ENCODE measurements at places on chromosomes 11 and 22.

- DNase-seq, result no peak
These were observed 16.1 kb upstream of the ARHGEF17 start for GRCh38 chr11:73291781-73292524.

GRCh38 chr22:22230438-22230837 lies 14.1 kb upstream of the VPREB1 start:
- DNase-seq, result no peak

DNA sequence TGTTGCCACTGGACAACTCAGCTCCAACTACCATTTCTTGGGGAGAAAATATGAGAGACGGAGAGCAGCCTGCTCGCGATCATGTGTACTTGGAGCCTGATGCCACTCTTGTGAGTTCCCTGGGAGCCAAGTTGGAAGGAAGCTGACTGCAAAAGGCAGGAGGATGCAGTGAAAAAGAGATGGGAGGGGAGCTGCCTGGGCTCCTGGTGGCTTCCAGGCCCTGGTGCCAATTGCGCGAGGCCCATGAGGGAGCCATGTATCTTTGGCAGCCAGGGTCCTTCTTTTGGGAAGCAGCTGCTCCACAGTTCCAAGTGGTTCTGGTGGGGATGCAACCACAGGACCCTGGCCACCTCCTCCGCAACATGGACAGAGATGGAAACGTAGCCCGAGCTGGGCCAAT lies 11.1 kb downstream of the C11orf91 start:
- DNase-seq, result no peak

DNA sequence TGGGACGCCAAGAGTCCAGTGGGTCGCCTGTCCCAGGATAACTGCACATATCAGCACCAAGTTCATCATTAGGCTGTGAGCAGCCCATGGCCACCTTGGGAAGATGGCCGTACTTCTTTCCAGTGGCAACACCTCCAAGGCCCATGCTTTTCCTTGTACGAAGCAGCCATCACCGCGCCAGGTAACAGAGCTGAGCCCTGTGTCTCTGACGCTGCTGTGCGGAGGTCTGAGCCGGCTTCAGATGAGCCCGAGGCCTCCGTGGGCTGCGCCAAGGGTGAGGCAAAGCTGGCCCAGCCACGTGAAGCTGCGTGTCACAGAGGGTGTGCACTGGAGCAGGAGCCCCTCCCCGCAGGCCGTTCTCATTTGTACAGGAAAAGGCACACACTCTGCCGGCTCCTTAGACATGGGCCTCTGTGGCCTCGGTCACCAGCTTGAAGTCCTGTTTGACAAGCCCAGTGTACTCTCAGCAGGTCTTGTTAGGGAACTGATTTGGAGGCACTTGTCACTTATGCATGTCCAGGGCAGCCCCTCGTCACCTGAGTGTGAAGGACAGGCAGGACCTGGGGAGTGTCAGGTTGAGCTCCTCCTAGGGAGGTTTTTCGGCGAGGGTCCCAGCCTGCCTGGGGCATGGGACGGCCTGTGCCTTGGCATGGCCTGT lies 401.5 kb downstream of the TBC1D22A start:
- DNase-seq, result no peak

DNA sequence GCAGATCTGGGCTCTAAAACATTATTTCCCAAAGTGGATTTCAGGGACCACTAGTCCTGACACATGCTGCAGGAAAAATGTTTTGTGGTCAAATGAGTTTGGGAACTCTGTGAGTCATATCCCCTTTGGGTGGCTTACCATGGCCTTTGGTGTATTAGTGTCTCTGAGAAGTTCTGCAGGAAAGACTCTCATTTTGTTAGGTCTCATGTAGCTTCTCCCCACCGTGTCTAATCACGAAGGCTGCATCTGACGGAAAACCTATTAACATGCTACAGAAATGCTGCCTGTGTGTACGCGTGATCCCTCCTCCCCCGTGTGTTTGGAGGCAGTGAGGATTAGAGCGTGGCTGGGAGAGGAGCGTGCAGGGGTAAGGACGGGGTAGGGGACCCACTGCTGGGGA lies 191.7 kb downstream of the ST3GAL4 start:
- DNase-seq, result no peak

DNA sequence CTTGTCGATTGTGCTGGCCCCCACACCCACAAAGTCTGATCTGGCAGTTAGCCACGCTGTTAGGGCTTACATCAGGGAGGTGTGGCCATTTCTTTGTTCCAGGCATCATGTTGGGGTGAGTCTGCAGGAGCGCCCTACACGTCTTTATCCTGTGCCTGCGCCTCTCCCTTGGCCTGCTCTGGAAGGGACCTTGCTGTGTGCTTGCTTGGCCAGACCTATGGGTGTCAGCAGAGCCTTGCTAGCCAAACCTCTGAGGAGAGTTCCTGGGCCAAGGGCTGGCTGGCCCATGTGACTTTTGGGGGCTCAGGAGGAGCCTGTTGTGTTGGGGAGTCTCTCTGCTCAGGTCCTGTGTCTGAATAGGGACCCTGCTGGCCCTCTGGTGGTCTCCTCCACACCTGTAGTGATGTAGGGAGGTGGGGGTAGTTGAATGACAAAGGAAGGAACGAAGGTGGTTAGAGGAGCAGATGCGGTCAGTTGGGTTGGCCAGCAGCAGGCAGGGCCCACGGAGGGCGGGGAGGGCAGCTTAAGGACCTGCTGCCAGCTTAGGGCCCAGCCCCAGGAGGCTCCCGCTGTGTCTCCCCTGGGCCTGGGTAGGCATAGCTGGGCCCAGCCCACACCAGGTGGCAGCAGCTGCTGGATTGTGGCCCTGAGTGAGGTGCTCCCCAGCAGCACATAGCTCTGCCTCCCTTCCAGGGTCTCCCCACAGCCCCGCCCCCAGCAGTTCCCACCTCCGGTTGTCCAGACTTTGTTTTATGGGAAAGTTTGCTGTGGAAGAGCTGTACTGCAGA lies 7.9 kb downstream of the PPIL2 start:
- DNase-seq, result no peak

- no peak for DNase-seq
These were observed 88.2 kb downstream of the SHANK2 start for GRCh38 chr11:71164186-71164585.

DNA sequence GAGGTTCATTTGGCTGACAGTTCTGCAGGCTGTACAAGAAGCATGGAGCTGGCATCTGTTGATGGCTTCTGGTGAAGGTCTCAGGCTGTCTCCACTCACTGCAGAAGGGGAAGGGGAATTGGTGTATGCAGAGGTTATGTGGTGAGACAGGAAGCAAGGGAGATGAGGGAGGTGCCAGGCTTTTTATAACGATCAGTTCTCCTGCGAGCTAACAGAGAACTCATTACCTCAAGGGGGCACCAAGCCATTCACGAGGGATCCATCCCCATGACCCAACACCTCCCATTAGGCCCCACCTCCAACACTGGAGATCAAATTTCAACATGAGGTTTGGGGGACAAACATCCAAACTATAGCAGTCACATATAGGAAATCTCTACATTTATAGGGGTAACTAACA lies 38.7 kb upstream of the E2F8 start:
- no peak for DNase-seq

DNA sequence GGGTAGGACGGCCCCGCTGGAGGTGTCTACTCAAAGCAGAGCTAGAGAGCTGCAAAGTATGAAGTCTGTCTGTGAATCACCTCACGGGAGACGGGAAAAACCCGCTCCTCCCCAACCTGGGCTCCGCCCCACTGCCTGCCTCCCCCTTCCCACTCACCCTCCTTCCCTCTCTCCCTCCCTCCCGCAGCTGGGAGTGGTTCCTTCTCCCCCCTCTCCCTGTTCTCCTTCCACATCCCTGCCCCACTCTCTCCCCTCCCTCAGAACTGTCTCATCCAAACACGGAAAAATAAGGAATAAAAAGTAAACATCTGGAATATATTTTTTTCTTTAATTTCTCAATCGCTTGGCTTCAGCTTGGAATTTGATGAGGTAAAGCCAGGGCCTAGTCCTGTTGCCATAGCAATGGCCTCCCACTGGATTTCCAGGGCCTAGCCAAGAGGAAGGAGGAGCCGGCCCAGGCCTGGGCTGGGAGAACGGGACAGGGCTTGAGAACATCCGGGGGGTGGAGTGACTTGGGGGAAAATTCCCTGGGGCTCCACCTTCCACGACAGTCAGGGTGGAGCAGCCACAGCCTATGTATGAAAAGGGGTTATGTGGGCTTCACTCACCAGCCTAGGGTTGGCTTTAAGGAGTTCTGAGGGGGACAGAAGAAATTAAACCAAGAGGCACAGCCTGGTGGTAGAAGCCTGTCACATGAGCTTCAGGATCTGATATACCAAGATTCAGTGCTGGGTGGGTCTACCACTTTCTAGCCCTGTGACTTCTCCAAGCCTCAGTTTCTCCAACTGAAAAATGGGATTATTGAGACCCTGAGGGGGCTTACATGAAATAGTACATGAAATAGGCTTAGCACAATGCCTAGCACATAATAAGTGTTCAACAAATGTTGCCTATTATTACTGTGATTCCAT lies 2.2 kb downstream of the TNKS1BP1 start:
- peak; percentile 74 for DNase-seq

- DNase-seq, result no peak
These were observed 65.6 kb downstream of the PPFIBP2 start for GRCh38 chr11:7579361-7579791.

- no peak for DNase-seq
These were observed 926.3 kb downstream of the OPCML start for GRCh38 chr11:132605825-132606570.

GRCh38 chr11:41289408-41289807 lies 170.0 kb downstream of the LRRC4C start:
- DNase-seq, result no peak

GRCh38 chr11:47359162-47359561 lies 6.7 kb upstream of the MYBPC3 start:
- no peak for DNase-seq

GRCh38 chr11:77191429-77191822 lies 63.4 kb downstream of the MYO7A start:
- DNase-seq, result no peak

DNA sequence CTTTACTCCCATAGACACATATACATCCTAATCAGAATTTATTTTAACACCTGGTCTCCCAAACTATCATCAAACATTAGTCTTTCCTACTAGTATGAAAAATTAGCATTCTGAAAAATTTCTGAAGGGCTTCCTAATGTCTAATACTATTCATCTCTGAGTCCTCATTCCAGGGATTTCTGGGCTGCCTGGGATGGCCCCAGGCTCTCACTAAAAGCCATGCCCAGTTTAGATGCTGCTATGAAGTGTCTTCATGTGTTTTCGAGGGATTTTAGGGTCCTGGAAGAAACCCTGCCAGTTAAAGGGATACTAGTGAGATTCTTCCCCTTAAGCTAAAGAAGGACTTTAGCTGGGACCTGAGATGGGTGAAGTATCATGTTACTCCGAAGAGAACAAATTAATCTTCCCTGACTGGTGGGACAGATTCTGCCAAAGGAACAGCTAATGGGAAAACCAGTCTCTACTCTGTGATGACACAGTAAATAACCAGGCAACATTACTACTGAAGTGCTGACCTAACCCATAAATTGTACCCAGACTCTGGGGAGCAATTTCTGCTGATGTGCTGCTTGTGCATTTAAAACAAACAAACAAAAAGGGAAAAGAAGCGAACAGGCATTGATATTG lies 342.6 kb downstream of the SOX6 start:
- no peak for DNase-seq

DNA sequence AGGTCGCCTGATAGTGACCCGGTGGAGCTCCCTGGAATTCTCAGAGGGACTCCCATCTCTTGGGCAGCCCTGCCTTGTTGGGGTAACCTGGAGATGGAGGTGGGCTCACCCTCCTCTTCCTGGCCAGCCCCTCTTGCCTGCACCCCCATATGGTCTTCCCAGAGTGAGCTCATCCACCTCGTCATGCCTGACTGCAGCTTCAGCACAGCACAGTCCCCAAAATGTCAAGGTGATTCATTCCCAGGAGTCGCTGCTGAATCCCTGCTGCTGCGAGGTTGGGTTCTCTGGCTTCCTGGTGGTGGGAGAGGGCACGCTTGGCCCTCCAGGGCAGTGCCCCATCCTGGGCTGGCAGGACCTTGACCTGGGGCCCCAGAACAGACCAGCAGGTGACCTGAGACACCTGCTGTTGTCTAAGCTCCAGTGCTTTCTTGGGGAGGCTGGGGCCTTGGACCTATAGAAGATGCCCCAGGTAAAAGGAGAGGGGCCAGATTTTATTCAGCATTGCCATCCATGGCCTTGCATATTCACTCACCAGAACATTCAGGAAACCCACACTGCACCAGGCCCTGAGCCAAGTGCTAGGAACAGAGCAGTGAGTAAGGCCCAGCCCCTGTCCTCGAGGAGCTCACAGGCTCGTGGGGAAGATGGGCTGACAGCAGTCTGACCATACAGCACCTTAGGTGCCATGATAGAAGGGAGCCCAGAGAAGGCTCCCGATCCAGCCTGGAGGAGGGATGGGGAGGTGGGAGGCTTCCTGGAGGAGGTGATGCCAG lies 72.9 kb downstream of the CACNA1I start:
- DNase-seq, result no peak

DNA sequence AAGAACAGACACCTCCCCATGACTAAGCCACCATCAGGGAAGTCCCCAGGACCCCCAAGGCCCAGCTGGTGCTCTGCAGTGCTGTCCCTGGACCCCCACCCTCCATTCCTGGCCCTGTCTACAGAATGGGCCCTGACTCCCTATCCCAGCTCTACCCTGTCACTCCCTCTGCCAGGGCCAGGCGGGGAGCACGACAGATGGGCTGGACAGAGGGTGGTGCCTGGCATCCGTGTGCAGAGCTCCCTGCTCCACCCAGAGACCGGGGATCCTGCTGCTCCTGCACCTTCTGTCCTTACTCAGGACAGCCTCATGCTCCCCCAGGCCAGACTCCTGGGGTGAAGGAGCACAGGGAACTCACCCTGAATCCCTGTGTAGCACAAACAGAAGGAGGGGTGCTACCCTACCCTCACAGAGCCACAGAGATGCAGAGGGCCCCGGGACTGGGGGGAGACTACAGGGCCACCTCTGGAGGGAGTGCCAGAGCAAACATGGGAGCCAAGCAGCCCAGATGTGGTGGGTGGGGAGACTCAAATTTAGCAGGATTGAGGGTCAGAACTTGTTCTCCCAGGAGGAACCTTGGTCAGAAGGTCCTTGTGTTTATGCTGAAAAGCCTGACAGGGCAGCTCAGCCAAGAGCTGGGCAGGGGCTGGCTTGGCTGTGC lies 2.0 kb downstream of the ARVCF start:
- DNase-seq, result no peak

- DNase-seq, result no peak
These were observed 4.6 kb downstream of the MRPL49 start for GRCh38 chr11:65126624-65127274.

DNA sequence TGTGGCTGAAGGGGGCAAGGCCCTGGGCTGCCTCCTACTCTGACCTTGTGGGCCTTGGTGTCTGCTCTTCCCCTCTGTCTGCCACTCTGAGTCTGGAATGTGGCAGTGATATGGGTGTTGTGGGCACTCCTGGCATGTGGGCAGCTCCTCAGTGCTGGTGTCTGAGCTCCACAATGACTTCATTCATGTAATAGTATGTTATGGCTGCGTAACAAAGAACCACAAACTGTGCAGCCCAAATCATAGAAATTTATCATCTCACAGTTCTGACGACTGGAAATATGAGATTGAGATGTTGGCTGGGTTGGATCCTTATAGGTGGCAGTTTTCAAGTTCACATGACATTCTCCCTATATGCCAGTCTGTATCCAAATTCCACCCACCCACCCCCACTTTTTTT lies 59.1 kb downstream of the BCR start:
- DNase-seq, result no peak
